ENCODE measurements at places on chromosomes 4 and X.

- DNase-seq: no peak
Observed at GRCh38 chrX:16970977-16971376, 24.5 kb downstream of the REPS2 start.

- no peak for DNase-seq
Observed at GRCh38 chrX:50643525-50644137, 170.4 kb downstream of the SHROOM4 start.

GRCh38 chr4:86653237-86653865 lies 59.2 kb downstream of the PTPN13 start:
- peak; percentile 14 for DNase-seq

DNA sequence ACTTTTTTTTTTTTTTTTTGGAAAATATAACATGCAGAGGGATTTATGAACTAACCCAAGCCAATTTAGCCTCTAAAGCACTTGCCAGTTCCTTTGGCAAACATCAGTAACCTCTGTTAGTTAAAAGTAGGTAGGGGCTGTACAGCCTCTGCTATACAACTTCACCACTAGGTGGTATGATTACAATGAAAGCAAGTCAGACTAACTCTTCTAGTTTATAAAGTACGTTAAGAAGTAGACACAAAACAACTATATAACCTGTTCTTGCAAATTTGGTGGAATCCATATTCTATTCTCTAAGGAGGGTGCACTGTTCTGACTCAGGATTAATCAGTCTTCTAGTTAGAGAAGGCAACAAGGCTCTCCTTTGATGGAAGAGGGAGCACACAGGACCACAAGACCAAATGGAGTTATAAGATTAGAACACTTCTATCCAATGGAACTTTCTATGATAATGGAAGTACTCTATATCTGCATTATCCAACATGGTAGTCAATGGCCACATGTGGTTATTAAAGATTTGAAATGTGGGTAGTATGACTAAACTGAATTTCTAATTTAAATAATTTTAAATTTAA lies 12.8 kb downstream of the AIMP1 start:
- peak; percentile 34 for DNase-seq

GRCh38 chr4:37769391-37769989 lies 57.0 kb upstream of the PGM2 start:
- no peak for DNase-seq

GRCh38 chrX:23844502-23845138 lies 61.6 kb downstream of the SAT1 start:
- no peak for DNase-seq

- no peak for DNase-seq
Observed at GRCh38 chr4:170057866-170058265, 31.7 kb upstream of the MFAP3L start.

DNA sequence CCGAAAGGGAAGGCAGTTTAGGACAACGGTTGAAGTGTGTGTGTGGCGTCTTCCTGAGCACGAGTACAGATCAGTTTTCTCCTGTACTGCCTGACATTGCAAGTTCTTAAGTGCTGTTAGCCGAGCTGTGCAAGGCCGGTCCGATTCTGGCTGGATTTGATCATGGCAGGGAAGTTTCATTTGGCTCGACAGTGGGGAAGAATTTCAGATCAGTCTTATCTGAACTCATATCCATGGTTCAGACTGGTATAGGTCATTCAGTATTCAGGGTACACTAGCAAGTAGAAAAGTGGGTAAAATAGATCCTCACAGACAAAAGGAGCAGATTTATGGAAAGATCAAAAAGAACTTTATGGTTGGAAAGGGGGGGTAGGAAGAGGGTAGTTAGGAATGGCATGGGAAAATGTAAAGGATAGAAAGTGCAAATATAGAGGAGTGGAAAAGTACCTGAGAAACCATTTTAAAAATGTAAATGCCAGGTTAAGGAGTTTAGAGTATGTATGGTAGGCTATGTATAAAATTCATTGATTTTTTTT lies 716 bp downstream of the THAP9 start:
- no peak for DNase-seq

DNA sequence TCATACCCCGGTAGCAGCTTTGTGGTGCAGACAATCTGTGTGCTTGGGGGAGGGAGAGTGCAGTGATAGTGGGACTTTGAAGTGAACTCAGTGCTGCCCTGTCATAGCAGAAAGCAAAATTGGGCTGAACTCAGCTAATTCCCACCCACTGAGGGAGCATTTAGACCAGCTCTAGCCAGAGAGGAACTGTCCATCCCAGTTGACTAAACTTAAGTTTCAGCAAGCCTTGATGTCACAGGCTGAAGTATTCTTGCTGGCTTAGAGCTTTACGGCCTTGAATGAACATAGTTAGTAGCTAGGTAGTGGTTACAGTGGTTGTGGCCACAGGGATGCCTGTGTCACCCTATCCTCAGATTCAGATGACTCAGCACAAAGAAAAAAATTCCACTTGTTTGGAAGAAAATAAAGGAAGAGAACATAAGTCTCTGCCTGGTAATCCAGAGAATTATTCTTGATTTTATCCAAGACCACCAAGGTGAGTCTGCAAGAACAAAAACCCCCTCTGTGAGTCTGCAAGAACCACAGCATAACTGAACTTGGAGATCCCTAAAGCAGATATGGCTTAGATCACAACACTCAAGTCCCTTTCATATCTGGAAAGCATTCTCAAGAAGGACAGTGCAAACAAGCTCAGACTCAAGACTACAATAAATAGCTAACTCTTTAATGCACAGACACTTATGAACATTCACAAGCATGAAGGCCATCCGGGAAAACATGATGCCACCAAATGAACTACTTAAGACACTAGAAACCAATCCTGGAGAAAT lies 39.4 kb downstream of the ADH7 start:
- DNase-seq: no peak

DNA sequence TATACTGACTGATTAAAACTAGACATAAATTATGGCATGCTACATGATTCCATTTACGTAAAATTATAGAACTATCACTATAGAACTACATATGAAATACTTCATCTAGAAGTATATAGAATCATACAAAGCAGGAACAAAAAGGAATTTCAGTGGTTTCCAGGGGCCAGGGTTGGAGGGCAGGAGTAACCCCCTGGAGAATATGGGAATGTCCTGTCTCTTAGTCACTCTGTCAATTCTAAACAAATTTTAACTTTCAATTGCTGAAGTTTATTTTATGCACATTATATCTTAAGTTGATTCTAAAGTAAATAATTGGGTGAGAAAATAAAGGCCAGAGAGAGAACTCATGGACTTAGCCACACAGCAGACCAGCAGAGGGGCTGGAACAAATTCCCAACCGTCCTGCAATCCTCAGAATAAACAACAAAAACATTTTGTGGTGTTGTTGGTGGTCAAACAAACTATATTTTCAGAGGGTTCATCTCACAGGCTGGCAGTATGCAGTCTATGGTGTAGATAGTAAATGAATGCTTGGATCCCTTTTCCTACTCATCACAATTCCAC lies 476.9 kb upstream of the SLIT2 start:
- DNase-seq: no peak

DNA sequence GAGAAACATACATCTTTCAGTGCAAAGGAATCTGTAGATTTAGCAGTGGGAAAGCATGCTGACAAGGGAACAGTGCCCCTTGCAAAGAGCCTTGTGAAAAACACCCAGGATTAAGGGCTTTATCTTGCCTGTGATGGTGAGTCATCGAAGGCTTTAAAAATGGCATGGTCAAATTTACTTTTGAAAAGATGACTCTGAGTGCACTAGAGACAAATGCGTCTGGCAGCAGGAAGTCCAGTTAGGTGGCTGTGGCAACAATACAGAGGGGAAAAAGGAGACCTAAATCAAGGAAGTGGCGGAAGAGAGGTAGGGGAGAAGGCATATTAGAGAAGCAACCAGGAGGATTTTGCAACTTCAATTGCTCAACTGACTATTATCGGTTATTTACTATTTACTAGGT lies 472.6 kb upstream of the CPEB2 start:
- DNase-seq: no peak

GRCh38 chr4:119739796-119740195 lies 111.2 kb upstream of the PDE5A start:
- DNase-seq: peak; percentile 51

GRCh38 chr4:125481334-125482045 lies 166.7 kb downstream of the FAT4 start:
- no peak for DNase-seq

GRCh38 chrX:148914783-148915182 lies 414.4 kb downstream of the AFF2 start:
- no peak for DNase-seq
